ENCODE measurements at places on chromosomes 4 and X. TPM values are rescaled to one million over a fixed set of nuclear protein-coding genes. Genes with fewer than 3 reads are reported as not detected.

CNKSR2 gene
- 13.1 TPM for polyA plus RNA-seq

TSPAN7 gene
- not detected for polyA plus RNA-seq

CT55 gene
- not detected for polyA plus RNA-seq

NR3C2 gene
- 2.4 TPM for polyA plus RNA-seq

SOX3 gene
- polyA plus RNA-seq, result not detected

VCX3A gene
- polyA plus RNA-seq, result not detected

TMEM131L gene
- polyA plus RNA-seq, result 86.7 TPM

GPR173 gene
- not detected for polyA plus RNA-seq

HMGN5 gene
- polyA plus RNA-seq, result 5.9 TPM

RP2 gene
- polyA plus RNA-seq, result 16.9 TPM

PAK3 gene
- polyA plus RNA-seq, result not detected

HSFX4 gene
- polyA plus RNA-seq, result not detected

HAND2 gene
- polyA plus RNA-seq, result not detected

CENPVL2 gene
- polyA plus RNA-seq, result not detected

AFM gene
- polyA plus RNA-seq, result not detected

SNCA gene
- polyA plus RNA-seq, result 1.1 TPM

LAP3 gene
- 54.5 TPM for polyA plus RNA-seq

UGT2B7 gene
- not detected for polyA plus RNA-seq

CDKL2 gene
- polyA plus RNA-seq, result not detected

SRPK3 gene
- polyA plus RNA-seq, result not detected

TMEM154 gene
- 163 TPM for polyA plus RNA-seq

TMSB15C gene
- 0.66 TPM for polyA plus RNA-seq

BEND2 gene
- 0.32 TPM for polyA plus RNA-seq

SSX1 gene
- polyA plus RNA-seq, result not detected

PABPC5 gene
- polyA plus RNA-seq, result not detected

SMR3B gene
- not detected for polyA plus RNA-seq

FRAS1 gene
- polyA plus RNA-seq, result 0.09 TPM

IKBKG gene
- polyA plus RNA-seq, result 28.2 TPM

CT45A3 gene
- not detected for polyA plus RNA-seq

MAGEC1 gene
- not detected for polyA plus RNA-seq

FREM3 gene
- polyA plus RNA-seq, result not detected

VCX3B gene
- not detected for polyA plus RNA-seq

KIAA1210 gene
- polyA plus RNA-seq, result not detected

CXorf65 gene
- polyA plus RNA-seq, result 2.0 TPM

MAGEC2 gene
- polyA plus RNA-seq, result not detected

Measured in naive B cell (primary cell).